Stimulated activated CD4-positive, alpha-beta T cell treated with anti-CD3 and anti-CD28 coated beads, Interleukin-15, amount 100 ng/mL, for 24 hours (primary cell): ENCODE measurements at places on chromosomes 1 and 21.

DNA sequence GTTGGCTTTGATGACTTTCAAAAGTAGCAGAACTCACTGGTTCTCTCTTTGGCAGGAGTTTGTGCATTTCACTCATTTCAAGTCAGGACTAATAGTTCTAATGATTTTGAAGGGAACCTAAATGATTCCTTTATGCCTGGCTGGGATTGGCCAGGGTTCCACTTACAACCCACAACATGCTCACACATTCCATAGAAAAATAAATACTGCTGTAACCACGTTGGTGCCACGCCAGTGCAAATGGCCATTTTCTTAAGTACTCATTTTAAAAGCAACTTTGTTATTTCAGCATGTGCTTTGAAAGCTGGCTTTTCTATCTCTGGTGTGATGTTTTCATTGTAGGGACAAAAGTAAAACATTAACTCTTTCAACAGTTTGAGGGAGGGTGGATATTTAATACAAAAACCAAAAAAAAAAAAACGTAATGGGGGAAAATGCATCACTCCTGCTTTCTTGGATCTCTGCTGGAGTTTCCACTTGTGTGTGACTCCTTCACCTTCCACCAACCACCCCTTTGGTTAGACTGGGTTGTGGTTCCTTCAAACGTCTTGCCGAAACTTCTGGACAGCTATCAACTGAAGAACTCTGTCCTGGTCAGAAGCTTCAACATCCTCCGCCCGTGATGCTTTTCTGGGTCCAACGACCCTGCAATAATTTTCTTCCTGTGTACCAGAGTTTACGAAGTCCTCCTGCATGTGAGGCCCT lies 300.4 kb upstream of the RUNX1 start:
- DNase-seq, result no peak

DNA sequence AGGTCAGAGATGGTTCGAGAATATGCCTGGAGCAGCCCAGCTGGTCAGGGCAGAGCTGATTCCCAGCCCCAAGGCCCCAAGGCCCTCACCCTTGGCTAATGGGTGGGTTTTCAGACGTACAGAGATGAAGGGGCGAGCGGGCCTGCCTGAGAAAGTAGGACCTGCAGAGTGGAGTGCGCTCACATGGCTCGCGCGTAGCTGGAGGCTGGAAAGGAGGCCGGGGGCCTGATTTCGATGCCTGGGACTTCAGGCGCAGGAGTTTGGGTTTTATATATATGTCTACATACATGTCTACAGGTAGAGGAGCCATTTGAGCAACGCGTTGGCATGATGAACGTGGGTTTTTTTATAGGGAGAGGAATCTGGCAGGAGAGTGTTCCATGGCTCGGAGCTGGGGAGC lies 8.9 kb downstream of the COQ8A start:
- no peak for DNase-seq

DNA sequence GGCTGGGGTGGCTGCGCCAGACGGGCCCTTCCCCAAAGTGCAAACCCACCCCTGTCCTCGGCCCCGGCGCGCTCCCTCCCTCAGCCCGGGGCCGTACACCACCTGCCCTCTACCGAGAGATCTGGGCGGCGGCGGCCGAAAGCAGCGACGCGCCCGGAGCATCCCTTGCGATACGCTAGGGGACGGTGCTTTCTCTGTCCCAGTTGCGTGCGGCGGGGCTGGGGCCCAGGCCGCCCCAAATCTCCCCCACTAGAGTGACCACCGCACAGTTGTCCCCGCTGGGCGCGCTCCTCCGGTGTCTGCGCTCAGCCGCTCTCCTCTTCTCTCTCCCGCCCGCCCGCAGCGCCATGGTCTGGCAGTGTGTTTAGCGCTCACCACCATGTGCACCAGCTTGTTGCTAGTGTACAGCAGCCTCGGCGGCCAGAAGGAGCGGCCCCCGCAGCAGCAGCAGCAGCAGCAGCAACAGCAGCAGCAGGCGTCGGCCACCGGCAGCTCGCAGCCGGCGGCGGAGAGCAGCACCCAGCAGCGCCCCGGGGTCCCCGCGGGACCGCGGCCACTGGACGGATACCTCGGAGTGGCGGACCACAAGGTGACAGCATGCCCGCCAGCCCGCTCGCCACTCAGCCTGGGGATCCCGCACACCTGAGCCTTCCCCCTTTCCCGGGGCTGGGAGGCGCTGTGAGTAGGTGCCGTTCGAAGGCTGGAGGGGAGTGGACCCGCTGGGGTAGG lies 1.0 kb downstream of the ST6GALNAC5 start:
- peak; percentile 56 for DNase-seq

DNA sequence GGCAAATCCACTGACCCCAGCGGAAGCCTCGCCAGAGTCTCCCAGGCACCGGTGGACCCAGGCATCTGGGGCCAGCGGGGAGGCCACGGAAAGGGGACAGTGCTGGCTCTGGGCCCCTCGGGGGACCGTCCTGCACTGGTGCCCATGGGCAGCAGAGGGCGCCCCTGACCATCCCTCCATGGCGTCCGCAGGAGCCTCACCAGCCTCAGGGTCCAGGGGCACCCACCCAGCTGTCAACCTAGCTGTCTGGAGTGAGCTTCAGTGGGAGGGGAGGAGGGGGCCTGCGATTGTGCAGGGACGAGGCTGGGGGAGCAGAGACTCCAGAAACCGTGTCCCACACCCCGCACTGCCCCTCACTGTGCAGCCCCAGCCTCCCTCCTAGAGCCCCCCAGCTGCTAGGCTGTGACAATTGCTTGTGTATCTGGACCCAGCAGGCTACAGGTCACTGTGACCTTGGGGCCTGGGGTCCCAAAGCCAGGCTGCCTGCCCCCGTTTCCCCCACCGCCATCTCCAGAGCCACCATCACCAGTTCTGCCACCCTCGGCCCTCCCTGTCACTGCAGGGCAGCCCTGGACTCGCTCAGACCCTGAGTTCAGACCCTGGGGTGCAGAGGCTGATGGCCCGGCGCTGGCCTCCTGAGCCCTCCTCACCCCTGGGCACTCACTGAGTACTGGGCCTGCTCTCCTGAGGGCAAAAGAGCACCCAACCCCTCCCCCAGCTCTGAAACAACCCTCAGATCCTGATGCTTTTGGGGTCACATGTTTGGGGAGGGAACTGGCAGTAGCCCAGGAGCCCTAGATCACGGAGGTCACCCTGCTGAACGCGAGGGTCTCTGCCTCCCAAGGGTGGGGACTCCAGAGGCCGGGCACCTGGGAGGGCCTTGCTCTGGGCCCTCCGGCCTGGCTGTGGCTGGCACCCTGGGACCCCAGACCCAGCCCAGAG lies 10.6 kb upstream of the COL6A1 start:
- DNase-seq, result peak; percentile 69

GRCh38 chr1:186066411-186066810 lies 308.6 kb downstream of the TPR start:
- DNase-seq, result no peak

- DNase-seq, result no peak
Observed at GRCh38 chr1:204285436-204286305, 71.9 kb upstream of the GOLT1A start.

- DNase-seq, result peak; percentile 37
Observed at GRCh38 chr1:99481391-99481996, 164.4 kb upstream of the PALMD start.

GRCh38 chr1:111565079-111565478 lies 54.5 kb upstream of the RAP1A start:
- DNase-seq, result no peak

DNA sequence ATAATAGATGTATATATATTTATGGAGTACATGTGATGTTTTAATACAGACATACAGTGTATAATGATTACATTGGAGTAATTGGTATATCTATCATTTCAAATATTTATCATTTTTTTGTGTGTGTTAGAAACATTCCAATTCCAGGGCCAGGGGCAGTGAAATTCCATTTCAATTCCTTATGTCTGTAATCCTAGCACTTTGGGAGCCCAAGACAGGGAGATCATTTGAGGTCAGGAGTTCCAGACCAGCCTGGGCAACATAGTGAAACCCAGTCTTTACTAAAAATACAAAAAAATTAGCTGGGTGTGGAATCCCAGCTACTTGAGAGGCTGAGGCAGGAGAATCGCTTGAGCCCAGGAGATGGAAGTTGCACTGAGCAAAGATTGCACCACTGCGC lies 30.4 kb upstream of the PDC start:
- DNase-seq, result no peak

- peak; percentile 84 for DNase-seq
Observed at GRCh38 chr1:153945131-153945794, 1.3 kb downstream of the DENND4B start.

GRCh38 chr1:173420330-173420806 lies 56.8 kb upstream of the PRDX6 start:
- DNase-seq, result peak; percentile 64

DNA sequence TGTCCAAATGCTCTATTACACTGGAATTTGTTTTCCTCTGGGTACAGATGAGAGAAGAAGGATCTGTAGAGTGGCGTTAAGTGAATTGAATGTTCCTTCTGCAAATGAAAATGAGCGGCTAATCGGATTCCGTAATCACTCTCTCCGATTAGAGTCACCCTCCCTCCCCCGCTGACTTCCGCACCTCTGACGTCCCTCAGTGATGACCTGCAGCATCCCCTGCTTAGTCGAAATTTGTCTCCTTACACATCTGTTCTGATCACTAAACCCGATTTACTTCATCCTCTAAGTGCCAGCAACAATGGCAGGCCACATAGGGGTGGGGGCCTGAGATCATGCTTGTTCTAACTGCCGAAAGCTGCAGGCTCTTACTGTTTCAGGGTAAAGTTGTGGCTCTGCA lies 378.7 kb downstream of the SEC16B start:
- no peak for DNase-seq

DNA sequence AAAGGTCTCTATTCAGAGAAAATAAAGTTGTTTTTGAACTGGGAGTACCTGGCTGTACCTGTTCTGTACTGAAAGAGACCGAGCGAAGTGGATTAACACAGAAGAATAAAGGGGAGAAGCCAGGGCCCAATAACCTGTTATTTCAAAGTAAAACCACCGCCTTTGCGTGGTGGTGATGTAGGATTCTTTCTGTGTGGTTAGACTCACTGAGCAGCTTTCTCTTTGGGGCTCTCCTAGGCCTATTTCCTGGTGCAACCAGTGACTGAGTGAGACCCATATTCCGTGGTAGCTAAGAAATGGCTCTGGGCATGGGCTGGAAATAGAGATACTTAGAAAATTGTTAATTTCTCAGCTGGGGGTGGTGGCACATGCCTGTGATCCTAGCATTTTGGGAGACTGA lies 99.9 kb downstream of the XCL2 start:
- peak; percentile 15 for DNase-seq

DNA sequence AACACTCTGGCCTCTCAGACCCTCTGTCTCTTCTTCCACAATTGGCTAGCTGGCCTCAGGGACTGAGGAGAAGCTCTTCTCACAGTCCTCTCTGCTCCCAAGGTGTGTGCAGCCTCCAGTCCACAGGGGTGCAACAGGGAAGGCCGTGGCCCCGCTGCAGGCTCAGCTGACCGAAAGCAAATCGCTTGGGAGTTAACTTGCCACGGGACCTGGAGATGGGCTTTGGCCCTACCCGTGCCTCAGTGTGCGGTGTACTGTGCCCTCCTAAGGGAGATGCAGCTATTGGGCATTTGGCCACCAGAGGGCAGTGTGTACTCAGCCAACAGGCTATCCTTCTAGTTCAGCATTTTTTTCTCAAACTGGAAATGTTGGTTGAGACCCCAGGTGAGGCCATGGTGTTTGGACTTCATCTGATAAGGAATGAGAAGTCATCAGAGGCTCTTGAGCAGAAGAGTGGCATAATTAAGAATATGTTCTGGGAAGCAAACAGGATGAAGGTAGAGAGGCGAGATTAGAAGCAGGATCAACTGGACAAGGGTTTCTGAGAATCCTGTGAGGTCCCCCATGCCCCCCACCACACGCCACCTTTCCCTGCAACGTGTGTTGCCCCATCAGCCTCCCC lies 42.5 kb upstream of the TMEM125 start:
- DNase-seq, result peak; percentile 89
